ENCODE measurements at places on chromosomes 5 and 9. TPM values are rescaled to one million over a fixed set of nuclear protein-coding genes. Genes with fewer than 3 reads are reported as not detected.
A peak's percentile ranks its signal among the peaks of the same experiment; 100 is the strongest.

- DNase-seq: no peak
Observed at GRCh38 chr9:22913026-22913425, 466.4 kb downstream of the DMRTA1 start.

Gene PCDHB13
- 1.1 TPM for total RNA-seq

GRCh38 chr5:129460936-129461710 lies 1.0 kb downstream of the ADAMTS19 start:
- no peak for DNase-seq

- peak; percentile 97 for DNase-seq
Observed at GRCh38 chr9:121529237-121529987, 29.8 kb upstream of the GGTA1 start.

- peak; percentile 42 for DNase-seq
Observed at GRCh38 chr5:31581498-31582099, 49.5 kb downstream of the C5orf22 start.

- DNase-seq: peak; percentile 41
Observed at GRCh38 chr9:129569502-129570449, 51.1 kb downstream of the C9orf50 start.
